ENCODE measurements at places on chromosomes 6 and 20.
A peak's percentile ranks its signal among the peaks of the same experiment; 100 is the strongest.

GRCh38 chr20:64055893-64056638, 6.6 kb upstream of the SOX18 start:
- no peak for DNase-seq

DNA sequence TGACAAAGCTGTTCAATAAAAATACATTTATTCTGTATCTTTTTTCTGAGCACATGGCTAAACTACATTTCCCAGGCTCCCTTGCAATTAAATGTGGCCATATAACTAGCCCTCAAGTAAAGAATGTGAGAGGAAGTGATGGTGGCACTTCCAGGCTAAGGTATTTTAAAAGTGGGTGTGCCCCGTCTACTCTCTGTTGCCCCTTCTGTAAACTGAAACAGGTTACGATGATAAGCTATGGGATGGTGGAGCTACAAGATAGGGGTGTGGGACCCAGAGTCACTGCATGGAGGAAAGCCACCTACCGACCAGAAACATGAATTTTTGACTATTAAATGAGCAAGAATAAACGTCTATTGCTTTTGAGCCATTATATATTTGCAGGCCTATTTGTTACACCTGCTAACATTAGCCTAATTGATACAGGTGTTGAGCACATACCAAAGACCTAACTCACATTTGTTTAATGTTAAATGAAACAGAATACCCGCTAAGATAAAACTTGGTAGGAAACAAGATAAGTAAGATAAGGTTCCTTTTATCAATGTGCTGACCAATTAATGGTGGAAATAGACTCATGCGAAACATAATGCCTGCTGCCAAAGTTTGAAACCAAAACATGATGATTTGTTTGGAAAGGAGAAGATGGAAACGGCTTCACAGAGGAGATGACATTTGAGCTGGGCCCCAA, 3.1 kb downstream of the FYN start:
- peak; percentile 44 for DNase-seq

- no peak for DNase-seq
Measured at GRCh38 chr6:75098709-75099108, 107.1 kb downstream of the COL12A1 start.

DNA sequence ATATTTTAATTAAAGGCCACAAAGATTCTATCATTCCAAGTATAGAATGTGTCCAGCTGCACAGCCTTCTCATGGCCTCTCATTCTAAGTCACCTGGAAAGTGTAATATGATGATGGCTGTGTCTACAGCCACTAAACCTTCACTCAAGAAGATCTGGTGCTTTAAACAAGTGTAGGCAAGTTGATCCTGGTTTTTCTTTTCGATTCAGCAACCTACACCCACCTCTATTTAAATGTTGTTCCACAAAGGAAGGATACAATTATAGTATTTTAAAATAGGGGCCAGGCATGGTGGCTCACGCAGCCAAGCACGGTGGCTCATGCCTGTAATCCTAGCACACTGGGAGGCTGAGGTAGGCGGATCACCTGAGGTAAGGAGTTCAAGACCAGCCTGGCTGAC, 25.5 kb upstream of the DST start:
- no peak for DNase-seq

- DNase-seq, result no peak
Measured at GRCh38 chr6:22980446-22980845, 411.1 kb downstream of the HDGFL1 start.

GRCh38 chr20:9928955-9929354, 90.1 kb upstream of the PAK5 start:
- DNase-seq, result no peak

- DNase-seq, result no peak
Measured at GRCh38 chr6:157527471-157527907, 146.5 kb downstream of the ZDHHC14 start.

DNA sequence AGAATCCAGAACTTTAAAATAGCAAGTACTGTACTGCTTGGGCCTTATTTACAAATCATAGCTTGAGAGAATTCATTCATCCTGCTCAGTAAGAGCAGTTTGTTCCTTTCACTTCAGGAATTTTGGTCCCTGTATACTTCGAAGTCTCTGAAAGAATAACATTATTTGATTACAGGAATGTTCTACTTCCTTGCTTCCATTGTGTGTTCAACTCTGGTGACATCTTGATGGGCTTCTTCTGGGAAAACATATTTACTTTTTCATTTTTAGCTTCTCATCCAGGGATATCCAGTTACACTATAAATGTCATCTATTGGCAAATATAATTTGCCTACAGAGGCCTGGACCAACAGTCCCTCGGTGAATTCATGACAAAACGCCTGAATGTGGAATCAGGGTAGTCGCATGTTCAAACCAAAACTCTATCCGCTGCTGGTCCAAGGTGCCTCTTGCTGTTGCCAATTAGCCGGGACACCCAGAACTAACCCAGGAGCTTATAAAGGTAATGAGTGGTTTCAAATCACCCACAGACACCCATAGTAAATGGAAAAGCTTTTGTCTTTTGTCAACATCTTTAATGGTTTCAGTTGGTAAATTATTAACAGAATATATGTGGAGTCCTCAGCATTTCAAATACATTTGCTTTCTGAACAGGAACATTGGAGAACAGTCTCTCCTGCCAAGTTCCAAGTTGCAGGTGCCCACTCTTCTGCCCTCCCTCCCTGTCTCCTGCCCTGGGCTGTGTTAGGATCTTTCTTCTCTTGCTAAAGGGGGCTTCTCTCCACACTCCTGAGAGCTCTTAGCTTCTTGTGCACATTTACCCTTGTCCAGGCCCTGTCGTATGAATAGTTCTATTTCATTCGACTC, 162.5 kb upstream of the CITED2 start:
- DNase-seq, result no peak

GRCh38 chr6:129242546-129242945, 359.6 kb downstream of the LAMA2 start:
- DNase-seq, result no peak

Data from central memory CD4-positive, alpha-beta T cell (primary cell).